ENCODE measurements at places on chromosomes 6 and 20.

- DNase-seq = no peak
Measured at GRCh38 chr20:34948030-34948429, 7.6 kb downstream of the GSS start.

- DNase-seq = no peak
Measured at GRCh38 chr6:46323966-46324622, 153.3 kb upstream of the ENPP5 start.

DNA sequence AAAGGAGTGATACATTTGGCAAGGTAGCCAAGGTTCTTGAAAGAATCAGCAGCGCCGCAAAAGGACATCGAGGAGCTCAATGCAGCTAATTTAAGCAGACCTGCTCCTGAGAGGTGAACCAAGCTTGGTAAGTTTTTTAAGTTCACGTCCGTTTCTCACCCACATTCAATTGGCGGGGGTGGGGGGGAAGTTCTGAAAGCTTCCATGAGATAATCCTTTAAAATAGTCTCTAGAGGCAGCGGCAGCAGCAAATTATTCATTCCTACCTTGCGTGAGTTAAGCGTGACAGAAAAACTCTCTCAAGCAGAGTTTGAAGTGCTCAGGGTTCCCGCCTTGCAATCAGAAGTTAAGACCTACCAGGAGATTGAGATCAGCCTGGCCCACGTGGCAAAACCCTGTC is 97.3 kb upstream of the NHSL1 start:
- DNase-seq = no peak

DNA sequence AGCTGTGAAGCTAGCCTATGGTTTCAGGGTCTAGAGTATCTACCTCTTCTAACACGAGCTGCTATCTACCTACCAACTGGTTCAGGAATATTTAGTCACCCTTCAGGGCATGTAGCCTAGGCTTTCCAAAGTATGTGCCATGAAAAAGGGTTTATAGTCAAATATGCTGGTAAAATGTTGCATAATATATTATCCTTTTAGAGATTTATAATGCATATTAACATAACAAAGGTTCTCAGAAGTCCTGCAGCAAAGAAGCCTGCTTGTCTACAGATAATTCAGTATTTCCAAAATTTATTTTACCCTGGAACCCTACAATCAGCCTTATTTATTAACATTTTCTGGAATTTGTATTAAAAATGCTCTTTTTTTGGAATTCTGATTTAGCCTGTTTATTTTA is 56.0 kb downstream of the PRDM13 start:
- DNase-seq = no peak

GRCh38 chr6:119355157-119355556 is 5.6 kb upstream of the MAN1A1 start:
- no peak for DNase-seq

DNA sequence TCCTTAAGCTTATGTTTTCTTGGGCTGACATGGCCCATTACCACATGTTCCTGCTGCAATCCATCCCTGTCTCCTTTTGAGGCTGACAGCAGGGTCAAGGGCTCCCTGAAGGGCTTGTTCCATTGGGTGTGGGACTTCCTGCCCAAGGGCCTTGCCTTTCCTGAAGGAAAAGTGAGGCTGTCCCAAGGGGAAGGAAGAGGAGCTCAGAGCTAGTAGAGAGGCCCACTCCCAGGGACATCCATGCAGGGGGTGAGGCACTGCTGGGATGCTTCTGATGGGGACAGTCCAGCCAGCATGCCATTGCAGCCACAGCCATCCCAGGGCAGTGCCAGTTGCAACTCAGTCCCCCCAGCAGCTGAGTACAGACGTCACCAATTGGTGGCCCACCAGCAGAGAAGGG is 138.4 kb upstream of the FOXA2 start:
- no peak for DNase-seq

GRCh38 chr6:129908356-129908755 is 47.2 kb upstream of the TMEM244 start:
- DNase-seq = no peak

DNA sequence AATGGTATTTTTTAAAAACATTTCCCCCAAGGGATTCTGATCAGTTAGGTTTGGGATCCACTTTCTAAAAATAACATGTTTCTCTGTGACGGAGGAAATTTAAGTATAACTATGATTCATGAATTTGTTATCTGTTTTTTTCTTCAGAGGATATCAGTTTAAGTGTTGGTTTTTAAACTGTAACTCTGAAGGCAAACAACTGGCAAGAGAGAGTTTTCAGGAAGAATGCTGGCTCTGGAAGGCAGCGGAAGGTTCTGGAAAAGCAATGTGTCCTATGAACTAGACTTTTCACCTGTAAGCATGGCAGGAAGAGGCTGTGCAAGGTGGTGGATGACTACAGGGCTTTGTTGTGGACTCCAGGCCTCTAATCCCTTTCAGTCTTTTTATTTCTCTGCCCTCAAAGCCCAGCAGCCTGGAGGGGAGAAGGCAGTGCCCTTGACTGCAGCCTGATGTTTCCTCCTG is 153.1 kb downstream of the GMPR start:
- no peak for DNase-seq

GRCh38 chr6:82138075-82138791 is 109.3 kb downstream of the IBTK start:
- DNase-seq = no peak

DNA sequence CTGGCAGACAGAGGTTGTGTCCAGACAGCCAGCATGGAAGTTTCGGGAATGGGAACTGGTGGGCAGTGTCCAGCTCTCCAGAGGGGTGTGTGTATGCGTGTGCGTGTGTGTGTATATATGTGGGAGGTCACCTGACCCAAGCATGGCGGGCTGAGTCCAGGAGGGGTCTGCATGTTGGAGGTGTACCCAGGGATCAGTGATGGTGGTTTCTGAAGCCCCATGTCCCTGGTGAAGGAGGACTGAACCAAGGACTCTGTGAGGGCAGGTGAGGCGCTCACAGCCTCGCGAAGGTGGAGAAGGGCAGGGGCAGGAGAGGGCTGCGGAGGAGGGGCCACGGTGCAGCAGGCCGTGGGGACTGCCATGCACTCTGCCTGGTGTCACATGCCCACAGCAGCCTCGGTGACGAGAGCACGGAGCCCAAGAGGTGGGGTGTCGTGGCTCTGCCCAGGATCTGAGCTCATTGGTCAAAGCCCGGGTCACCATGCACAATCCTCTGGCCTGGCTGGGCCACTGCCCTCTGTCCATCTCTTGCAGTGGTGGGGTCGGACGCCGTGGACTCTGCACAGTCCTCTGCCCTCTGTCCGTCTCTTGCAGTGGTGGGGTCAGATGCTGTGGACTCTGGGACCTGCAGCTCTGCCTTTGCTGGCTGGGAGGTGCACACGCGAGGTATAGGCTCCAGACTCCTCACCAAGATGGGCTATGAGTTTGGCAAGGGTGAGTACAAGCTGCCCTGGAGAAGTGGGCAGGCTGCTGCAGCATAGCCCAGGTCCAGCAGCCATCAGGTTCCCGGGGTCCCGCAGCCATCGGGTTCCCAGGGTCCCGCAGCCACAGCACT is 2.1 kb upstream of the LIME1 start:
- DNase-seq = no peak
